ENCODE measurements at places on chromosomes 1 and 21.

DNA sequence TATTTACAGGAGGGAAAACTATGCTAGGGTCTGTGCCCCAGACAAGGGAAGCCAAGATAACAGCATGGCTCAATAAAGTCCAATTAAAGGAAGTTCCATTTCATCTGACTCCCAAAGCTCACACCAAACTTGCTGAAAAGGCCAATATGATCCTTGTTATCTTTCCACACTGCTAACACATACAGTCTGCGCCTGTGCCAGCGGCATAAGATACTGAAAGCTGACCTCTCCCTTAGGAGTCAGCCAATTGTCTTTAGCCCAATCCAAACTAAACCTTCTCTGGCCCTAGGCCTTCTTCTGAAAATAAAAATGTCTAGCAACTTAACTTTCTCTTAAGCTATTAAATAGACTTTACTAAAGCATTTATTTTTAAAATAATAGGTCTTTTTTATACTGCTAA lies 179.0 kb upstream of the PLD5 start:
- DNase-seq: no peak

DNA sequence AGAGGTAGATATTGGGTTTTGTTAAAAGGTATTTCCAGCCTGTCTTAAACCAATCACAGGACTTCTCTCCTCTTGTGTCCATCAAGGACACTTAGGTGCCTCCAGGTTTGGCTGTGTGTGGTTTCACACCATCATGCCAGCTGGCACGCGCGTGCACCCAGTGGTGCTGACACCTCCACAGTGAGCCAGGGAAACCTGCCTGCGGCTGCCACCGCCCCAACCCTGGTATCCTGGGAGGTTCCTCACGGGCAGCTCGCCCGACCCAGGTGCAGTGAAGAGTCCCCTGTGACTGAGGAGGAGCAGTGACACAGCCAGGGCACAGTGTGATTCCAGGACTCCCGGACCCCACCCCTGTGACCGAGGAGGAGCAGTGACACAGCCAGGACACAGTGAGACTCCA lies 13.2 kb upstream of the COL6A2 start:
- DNase-seq: no peak

- DNase-seq: no peak
Measured at GRCh38 chr1:90412563-90412962, 304.5 kb downstream of the BARHL2 start.

DNA sequence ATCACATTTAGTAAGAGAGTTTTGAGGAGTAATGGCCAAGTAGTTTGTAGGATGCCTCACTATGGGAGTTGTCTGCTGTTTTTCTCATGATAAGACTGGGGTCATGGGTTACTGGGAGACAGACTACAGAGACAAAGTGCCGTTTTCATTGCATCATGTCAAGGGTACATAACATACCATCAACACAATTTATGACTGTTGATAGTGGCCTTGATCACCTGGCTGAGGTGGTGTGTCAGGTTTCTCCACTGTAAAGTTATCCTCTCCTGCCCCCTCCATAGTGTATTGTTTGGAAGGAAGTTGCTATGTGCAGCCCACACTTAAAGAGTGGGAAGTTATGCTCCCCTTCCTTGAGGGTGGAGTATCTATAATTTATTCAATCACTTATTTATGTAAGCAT lies 263.5 kb upstream of the POU3F1 start:
- no peak for DNase-seq

DNA sequence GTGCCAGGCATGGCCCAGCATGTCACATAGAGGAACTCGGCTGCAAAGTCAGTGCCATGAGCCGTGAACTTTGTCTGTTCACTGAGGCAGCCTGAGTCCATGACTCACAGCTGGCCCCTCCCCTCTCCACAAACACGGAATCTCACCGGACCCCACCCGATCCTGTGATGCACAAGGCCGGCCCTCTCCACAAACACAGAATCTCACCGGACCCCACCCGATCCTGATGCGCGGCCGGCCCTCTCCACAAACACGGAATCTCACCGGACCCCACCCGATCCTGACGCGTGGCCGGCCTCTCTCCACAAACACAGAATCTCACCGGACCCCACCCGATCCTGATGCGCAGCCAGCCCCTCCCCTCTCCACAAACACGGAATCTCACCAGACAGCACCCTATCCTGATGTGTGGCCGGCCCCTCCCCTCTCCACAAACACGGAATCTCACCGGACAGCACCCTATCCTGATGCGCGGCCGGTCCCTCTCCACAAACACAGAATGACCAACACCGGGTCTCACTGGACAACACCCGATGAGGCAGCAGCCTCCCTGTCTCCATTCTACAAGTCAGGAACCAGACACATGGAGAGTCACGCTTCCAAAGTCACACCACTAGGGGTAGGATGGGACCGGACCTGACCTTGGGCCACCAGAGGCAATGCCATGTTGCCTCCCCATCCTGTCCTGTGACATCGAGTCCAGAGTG lies 39.6 kb upstream of the GPR153 start:
- DNase-seq: no peak

DNA sequence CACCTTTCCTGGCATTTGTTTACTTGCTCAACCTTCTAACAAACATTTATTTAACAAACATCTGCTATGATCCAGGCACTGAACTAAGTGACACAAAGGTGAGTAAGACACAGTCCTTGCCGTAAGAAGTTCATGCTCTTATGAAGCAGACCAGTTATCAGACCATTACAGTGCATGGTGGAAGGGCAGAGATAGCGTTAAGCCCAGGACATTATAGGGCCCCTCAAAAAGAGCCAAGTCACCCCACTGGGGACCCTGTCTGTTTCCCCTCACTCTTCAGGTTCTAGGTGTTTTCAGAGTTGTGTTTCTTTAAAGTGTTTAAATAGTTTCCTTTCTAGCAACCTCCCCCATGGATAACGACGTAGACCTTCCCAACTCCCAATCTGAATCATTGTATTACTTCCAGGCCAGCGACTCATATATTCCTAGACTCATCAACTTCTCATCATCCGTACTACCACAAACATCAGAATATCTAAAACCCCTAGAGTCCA lies 39.3 kb downstream of the TCP10L start:
- no peak for DNase-seq
